Thoracic aorta (tissue), 2 donors: ENCODE measurements at places on chromosomes 12 and 14.

- DNase-seq, result no peak
Observed at GRCh38 chr12:70555081-70555480, 82.1 kb downstream of the PTPRB start.

- no peak for DNase-seq
Observed at GRCh38 chr14:37047226-37047625, 125.2 kb downstream of the SLC25A21 start.

- no peak for DNase-seq
Observed at GRCh38 chr14:96268431-96269358, 12.7 kb downstream of the BDKRB1 start.

- no peak for DNase-seq
Observed at GRCh38 chr12:23843958-23844357, 105.5 kb downstream of the SOX5 start.

- no peak for DNase-seq
Observed at GRCh38 chr12:57518920-57519795, 1.2 kb downstream of the DDIT3 start.

DNA sequence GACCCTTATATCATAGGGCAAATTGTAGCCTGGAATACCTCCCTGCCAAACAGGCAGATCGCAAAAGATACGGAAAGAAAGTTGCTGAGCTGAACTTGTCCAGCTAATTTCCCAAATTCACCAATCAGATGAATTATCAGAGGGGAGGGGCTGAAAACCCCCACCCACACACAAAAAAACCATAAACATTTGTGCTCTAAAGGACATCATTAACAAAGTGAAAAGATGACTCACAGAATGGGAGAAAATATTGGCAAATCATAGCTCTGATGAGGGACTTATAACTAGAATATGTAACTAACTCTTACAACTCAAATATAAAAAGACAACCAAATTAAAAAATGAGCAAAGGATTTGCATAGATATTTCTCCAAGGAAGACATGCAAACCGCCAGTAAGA, 36.3 kb downstream of the PTHLH start:
- DNase-seq, result no peak

DNA sequence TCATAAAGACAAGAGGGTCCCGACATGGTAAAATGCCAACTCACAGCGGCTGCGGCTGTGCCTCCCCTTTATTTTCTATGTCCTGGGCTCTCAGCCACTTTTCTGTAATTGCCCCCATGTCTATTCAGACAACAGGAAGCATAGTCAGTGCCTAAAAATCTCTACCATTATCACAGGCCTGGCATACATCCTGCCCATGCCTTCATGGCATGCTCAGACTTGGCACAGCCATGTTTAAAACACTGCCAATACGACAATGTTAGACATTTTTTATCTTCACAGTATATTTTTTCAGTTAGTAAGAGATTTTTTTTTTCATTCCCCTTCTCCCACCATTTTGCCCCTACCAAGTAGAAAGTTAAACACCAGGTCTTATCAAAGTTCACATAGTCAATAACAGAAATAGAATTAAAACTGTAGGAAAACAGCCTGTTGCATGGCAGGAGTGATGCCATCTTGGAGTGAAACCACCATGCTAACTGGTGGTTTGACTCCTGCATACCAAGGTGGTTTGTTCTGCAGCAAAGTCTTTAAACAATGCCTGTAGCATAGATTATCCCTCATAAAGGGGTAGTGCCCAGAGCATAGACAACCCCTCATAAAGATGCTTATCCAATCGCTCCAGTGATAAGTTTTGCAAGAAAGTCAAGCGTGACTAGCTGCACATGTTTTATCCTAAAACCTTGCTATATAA, 18.9 kb upstream of the CERS5 start:
- DNase-seq, result no peak

DNA sequence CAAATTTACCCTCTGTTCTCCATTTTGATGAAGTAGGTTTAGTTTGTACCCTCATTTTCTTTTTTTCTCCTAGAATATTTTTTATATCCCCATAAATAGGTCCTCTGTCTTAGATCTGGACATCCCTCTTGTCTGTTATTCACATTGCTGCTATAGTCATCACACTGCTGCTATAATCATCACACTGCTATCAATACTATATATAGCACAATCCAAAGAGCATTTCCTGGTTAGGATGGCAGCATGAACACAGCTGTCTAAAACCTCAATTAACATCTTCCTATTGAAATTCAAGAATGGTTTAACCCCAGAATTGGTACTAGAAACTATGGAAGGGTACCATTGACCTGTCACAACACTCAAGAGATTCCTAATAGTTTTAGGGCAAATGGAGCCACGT, 27.6 kb upstream of the CCDC91 start:
- DNase-seq, result no peak

DNA sequence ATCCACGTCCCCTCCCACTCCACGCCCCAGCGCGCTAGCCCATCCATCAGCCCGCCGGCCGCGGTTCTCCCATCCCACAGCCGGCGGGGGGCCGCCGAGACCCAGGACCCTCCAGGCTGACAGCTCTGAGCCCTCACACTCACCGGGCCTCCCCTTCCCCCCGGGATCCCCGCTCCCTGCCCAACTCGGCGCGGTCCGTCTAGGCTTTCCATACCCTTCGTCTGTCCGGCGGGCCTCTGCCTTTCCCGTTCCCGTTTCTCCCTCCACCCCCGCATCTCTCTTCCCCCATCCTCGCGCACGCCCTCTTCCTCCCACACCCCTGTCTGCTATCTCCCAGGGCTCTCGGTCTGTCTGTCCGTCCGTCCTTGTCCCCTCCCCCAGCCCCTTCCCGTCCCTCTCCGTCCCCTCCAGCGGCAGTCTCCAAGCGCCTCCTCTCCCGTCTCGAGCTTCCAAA, 726 bp downstream of the ZFHX2 start:
- no peak for DNase-seq

GRCh38 chr12:130796985-130797686, 41.9 kb downstream of the STX2 start:
- DNase-seq, result no peak

- no peak for DNase-seq
Observed at GRCh38 chr14:72822946-72823611, 70.8 kb downstream of the DPF3 start.

- no peak for DNase-seq
Observed at GRCh38 chr12:57604454-57604991, at the start of gene DTX3. Gene DTX3 (plus strand): TSS chr12:57604824. CDS start chr12:57606518, 1,694 bp downstream.

- no peak for DNase-seq
Observed at GRCh38 chr14:72480464-72481243, 413.2 kb downstream of the DPF3 start.

DNA sequence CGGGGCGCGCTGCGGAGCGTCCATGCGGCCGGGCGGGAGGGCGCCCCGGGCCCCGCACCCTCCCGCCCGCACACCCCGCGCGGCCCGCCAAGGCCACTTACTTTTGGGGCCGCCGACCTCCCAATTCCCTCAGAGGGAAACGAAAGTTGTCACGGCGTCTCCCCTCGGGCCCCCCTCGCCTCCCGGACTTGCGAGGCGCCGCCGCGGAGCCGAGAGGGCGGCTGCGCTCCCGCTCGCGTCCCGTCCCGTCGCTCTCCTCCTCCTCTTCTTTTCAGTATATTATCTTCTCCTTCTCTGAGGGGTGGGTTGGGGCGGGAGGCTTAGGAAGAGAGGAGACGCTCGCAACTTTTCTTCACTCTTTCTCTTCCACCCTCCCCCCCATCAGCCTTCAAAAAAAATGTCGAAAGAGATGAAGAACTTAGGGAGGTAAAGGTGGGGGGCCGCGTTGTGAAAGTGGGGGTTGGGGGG, 613 bp downstream of the DUSP16 start:
- DNase-seq, result no peak

DNA sequence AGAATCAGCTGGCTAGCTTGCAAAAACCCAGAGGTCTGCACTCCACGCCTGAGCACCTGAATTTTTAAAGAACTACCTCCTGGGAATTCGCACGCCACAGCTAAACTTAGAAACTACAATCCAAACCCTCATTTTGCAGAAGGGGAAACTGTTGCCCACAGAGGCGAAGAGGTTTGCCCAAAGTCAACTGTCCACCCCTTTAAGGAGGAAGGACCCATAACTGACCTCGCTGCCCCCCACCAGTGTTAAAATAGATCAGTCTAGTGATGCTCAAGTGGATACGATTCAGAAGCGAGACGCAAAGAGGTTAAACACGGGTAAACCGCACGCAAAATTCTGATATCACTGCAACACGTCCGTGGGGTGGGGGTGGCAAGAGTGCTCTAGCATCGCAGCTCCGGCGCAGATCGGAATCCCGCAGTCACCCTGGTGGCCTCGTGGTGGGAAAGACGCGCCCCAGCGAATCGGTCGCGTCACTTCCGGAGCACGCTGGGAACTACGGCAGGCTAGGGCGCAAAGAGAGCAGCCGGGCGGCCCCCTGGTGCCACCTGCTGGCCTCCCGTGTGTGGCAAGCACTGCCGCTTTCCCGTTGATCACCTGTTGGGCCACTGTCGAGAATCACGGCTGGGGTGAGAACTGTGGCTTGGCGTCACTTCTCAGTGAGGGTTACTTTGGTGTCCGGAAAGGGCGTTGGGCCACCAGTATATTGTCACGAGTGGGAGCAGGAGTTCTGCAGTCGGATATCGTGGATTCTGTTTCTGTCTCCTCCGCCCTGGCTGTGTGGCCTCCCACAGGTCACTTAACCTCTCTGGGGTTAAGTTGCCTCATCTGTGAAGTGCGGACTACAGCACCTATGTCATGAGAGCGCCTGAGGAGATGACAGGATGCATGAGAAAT, at the start of gene ALKBH2:
Gene ALKBH2 (minus strand): TSS at position 451 of the 897 bp plus-strand sequence. CDS start 686 bp downstream, outside the sequence.
- peak; percentile 72 for DNase-seq

GRCh38 chr12:91717804-91718203, 427.8 kb downstream of the BTG1 start:
- DNase-seq, result no peak

GRCh38 chr12:25419595-25419994, 133.5 kb downstream of the LMNTD1 start:
- DNase-seq, result no peak

DNA sequence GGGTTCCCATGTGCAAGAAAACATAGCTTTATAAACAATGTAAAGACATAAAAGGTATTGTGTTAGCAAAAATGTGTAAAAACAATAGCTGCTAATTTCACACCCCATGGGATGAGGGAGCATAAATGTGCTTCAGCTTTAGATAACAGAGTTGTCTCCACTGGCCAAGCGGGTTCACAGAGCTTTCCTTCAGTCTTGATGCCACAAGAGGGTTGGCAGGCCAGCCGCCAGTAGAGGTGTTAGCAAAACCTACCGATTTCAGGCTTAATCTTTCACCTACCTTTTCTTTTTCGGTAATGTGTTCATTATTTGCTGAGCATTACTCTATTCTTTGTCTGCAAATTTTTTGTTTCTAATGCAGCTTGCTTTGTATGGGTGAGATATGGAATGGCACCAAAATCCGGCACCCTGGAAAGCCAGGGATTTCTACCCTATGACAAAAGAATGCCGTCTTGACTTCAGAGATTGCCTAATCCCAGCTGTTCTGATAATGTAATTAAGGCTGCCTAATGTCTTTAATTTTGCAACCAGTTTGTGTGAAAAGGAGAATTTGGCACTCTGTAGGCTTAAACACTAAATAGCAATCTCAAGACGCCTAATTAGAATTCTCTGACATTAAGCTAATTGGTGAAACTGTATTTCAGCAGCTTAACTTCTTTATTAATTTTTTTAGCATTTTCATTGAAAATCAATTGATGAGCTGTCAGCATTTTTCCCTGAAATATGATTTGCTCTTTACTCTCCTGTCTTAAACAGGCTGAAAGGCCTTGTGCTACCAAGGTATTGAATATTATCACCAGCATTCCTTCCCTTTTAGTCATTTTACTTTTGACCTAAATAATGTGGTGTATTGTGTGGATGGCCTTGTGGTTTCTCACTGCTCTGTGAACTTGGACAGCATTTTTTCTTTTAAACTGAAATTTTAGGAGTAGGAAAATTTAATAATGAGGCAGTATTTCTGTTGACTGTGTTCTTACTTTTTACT, 60.7 kb downstream of the POLR3B start:
- no peak for DNase-seq

- no peak for DNase-seq
Observed at GRCh38 chr12:113248842-113249435, 27.7 kb downstream of the TPCN1 start.

GRCh38 chr14:82689948-82690347, 1156.3 kb upstream of the SEL1L start:
- DNase-seq, result no peak

GRCh38 chr14:41423503-41423902, 183.2 kb upstream of the LRFN5 start:
- no peak for DNase-seq

- no peak for DNase-seq
Observed at GRCh38 chr12:101027200-101027599, 182.8 kb downstream of the SLC5A8 start.

GRCh38 chr14:77208291-77208978, 26.8 kb downstream of the TMEM63C start:
- DNase-seq, result no peak

DNA sequence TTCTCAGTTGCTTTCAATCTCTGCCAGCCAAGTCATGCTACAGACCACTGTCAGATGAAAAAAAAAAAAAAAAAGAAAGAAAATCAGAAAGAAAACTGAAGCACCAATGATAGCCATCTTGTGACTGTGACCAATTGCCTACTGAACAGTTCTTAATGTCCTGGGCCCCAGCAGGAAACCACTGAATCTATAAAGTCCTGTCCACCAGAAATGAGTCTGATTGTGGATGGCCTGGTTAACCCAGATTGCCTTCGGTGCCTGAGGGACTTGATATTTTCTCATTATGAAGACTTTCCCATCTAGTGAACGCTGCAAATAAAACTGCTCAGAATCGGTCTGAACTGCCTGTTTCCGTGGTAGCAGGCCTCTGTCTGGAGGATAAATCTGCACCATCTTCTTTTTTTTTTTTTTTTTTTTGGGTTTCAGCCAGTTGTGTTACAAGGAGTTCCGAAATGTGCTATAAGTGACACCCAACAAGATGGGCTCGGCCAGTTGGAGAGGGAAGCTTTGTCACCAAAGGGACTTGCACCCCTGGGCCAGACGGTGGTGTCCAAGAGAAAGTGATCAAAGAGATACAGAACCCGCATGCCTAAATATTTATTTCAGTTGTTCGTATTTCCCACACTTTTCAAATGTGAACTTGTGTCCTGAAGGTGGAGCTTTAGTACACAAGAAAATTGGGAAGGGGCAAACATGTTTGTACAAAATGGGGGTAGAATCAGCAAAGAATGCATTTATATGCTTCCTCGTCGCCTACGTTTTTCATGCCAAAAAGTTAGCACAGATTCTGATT, 3.0 kb upstream of the PLXNC1 start:
- no peak for DNase-seq

DNA sequence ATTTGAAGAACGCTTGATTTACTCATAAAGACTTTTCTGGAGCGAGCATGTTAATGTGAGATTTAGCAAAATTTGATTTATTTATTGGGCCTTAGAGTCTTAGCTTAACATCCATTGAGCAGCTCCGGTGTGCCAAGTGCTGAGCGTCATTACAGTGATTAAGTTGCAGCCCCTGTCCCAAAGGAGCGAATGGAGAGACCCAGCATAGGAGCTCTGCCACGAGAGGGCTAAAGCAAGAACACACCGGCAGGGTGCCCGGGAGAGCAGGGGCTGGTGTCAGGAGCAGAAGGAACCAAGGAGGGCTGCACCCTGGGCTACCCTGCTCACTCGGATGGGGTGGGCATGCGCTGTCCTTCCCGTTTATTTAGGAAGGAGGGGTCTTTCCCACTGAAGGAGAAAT, 50.6 kb downstream of the PPP2R5C start:
- DNase-seq, result no peak

GRCh38 chr14:68671909-68672308, 121.0 kb downstream of the ZFP36L1 start:
- no peak for DNase-seq
